Stimulated activated CD4-positive, alpha-beta T cell treated with anti-CD3 and anti-CD28 coated beads, Interleukin-2, amount 100 ng/mL, for 4 hours (primary cell): ENCODE measurements at places on chromosomes 3 and 15.

DNA sequence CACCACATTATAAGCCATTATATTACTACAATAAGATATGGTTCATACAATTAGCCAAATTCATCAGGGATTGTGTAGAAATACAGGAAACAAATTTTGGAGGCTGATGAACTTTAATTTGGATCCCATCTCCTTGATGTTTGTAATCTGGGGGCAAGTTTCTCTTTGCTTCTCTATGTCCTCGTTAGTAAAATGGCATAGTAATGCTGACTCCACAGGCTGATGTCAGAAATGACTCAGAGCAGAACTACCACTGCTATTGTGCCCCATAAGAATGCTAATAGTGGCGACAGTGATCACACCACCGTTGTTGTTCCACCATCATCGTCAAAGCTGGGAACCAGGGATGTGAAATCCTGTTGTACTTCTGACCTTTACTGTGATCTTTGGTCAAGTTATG lies 722.3 kb upstream of the LMCD1 start:
- no peak for DNase-seq

GRCh38 chr3:183854318-183855035 lies 29.1 kb upstream of the MAP6D1 start:
- DNase-seq: no peak

DNA sequence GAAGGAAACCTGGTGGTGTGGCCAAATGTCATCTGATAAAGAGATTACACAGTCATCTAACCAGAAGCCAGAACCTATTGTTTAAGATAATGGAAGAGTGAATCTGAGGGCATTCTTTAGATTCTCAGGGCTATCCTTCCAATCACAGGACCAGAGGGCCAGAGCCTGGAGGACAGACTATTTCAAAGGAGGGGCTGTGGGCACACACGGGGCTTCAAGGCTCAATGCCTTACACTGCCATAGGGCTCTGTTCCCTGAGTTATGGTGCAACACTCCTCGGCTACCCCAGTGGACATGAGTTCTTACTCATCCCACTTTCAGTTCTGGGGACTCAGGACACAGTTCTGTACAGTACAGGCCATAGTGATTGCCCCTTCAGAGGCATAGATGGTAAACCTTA lies 343.9 kb upstream of the ALCAM start:
- DNase-seq: no peak

DNA sequence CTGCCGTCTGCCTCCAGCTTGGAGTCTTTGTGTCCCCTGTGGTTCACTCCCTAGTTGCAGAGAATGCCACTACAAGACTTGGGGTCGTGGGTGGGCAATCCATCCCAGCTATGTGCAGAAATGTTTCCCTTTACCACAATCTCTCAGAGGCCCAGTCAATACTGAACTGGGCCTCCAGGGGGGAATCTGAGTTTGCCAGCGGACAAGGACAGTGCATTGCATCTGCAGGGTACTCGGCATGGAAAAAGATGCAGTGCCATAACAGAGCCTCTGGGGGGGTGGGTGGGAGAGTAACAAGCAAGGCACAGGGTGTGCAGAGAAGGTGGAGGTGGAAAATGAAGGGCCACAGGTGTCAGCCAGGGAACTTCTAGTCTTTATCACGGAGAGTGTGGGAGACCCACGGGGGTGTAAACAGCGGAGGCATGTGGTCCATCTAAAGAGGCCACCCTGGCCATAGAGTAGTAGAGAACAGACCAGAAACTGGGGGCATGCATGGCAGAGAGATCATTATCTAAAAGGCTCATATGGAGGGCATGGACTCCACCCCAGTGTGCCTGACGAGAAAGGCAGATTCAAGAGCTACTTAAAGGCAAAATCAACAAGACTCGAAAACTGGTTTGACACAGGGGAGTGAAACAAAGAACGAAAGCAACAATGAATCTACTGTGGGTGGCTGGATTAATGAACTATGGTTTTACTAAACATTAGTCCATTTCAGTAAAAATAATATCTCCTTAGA lies 182.4 kb downstream of the ANXA2 start:
- DNase-seq: no peak

DNA sequence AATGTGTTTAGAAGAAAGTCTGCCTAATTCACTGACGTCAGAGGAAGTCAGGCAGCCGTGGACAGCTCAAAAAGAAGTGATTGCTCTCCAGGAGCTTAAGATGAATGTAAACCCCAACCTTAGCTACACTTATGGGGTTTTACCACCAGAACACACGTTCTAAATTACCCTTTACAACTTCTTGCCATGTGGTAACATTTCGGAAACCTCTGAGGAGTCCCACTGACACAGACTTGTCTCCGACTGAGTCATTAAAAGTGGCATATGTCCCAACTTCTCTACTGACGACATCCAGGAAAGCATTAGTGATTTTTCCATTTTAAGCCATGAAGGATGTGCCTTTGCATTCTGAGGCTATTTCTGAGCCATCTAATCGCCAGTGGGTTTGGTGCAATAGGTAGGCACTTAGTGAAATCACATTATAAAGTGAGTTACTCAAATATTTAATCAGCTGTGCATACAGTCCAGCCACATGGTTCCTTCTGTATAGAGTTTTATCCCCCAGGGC lies 32.4 kb downstream of the C2CD4A start:
- no peak for DNase-seq
